EL (cell line): ENCODE measurements at places on chromosomes 5 and 9.

DNA sequence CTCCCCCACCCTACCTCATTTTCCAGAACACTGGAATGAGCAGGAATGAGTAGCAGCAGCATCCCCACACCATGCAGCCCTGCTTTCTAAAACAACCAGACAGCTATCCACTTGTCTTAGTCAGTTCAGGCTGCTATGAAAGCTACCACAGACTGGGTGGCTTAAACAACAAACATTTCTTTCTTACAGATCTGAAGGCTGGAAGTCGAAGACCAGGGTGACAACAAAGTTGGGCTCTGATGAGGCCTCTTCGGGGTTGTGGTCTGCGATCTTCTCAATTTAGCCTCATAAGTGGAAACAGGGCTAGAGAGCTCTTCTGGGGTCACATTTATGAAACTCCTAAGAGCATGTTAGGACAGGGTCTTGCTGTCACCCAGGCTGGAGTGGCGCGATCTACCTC, 38.9 kb downstream of the LPAR1 start:
- no peak for DNase-seq

- no peak for DNase-seq
Measured at GRCh38 chr5:139557811-139558210, 3.3 kb upstream of the UBE2D2 start.

- DNase-seq, result peak; percentile 34
Measured at GRCh38 chr9:127754099-127755060, 19.3 kb upstream of the TOR2A start.

DNA sequence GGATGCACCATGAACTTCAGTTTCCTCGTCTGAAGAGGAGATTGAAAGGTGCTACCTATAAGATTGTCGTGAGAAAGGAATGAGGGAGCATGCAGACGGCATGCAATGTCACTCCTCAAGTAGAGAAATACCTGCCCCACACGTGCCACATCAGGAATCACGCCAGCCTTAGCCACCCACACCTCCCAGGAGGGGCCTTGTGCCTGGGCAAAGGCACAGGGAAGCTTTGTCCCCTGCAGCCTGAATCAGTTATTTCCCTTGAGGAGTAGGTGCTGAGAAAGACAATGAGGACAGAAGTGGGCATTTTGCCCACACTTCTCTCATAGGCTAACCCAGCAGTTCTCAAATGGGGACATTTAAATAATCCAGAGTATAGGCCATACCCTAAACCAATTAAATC, 31.0 kb downstream of the FSTL4 start:
- no peak for DNase-seq

DNA sequence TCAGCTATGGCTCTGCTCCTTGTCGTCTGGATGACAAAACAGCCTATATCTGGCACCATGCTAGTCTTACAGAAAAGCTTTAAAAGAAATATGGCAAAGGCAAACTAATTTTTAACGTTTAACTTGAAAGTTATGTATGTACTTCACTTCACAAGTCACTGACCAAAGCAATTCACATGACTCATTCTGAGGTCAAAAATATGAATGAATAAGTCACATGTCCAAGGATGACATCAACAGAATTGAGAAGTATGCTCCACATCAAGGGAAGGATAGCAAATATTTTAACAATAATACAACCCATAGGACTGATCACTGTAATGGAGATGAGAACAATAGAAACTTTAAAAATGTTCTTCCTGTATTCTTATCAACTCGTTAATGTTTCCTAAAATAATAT, 1072.6 kb upstream of the NUDT12 start:
- no peak for DNase-seq

DNA sequence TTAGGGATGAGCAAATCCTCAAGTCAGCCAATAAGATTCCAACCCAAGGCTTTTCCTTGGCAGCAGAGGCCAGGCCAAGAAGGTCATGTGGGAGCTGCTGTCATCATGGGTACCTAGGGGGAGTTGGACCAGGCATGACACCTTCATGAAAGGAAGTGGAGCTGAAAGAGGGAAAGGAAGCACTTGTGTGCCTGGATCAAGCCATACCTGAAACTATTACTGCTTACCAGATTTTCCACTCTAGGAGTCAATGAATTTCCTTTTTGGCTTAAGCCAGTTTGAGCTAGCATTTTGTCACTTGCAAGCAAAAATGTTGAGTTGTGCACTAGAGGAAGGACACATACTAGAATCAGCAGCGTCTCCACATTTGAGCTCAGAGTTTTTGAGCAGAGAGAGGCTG, 14.5 kb upstream of the WNK2 start:
- no peak for DNase-seq

DNA sequence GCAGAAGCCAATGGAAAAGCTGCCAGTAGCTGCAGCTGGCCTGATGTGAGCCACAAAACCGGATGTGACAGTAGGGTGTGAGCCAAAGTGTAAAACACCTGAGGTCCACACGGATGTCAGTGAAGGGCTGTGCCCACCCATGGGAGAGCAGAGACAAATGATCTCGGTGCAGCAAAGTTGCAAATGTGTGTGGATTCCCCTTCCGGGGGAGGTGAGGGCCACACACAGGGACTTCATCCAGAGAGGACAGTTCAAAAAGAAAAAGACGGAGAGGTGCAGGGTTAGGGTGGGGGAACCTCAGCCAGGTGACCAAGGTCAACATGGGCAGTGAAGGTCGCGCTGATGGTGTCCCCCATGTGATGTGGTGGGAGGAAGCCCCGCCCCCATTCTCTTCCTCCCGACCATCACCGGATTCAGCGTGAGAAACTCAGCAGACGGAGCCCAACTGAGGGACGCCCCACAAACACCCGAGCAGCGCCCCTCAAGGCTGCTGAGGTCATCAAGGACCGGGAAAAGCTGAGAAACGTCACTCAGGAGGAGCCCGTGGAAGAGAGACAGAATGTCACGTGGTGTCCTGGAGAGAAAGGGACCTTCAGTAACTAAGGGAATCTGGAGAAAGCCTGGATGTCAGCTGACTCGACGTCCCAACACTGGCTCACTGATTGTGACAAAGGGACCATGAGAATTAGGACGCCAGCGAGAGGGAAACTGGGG, 11.4 kb upstream of the PTGDS start:
- DNase-seq, result no peak

DNA sequence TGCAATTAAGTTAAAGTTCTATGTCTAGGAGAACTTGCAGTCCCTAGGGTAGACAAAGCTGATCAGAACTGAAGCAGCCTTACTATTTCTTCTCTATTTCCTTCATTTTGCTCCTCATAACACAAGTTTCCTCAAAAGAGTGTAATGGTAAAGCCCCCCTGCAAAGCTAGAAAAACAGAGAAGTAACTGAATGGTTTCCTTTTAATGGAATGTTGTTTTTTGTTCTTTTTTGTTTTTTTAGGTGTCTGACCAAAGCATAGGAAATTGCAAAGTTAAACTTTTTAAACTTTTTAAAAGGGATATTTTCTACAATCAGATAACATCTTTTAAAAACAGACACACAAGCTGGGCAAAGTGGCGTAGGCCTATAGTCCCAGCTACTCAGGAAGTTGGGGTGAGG, 145.7 kb downstream of the TLE1 start:
- DNase-seq, result no peak

GRCh38 chr9:98378794-98379193, 123.3 kb upstream of the TBC1D2 start:
- DNase-seq, result peak; percentile 47

- no peak for DNase-seq
Measured at GRCh38 chr9:134617246-134617645, 24.4 kb upstream of the COL5A1 start.
